GM23248 (cell line): ENCODE measurements at places on chromosomes 12 and 14.
A peak's percentile ranks its signal among the peaks of the same experiment; 100 is the strongest.

GRCh38 chr14:103448097-103448496 lies 62.9 kb downstream of the MARK3 start:
- DNase-seq, result no peak

GRCh38 chr12:20505056-20505455 lies 136.7 kb downstream of the PDE3A start:
- peak; percentile 59 for DNase-seq

DNA sequence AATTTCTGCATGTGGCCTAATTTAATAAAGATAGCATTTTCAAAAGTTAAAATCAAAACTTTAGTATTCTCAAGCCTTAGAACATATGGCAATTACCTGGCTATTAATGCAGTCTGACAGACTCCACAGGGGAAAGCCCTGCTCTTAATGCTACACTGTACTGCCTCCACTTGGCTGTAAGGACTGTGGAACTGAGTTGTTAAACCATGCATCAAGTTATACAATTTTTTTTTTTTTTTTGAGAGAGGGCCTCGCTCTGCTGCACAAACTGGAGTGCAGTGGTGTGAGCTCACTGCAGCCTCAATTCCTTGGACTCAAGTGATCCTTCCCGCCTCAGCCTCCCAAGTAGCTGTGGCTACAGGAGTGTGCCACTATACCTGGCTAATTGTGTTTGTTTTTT lies 19.0 kb upstream of the NDUFA12 start:
- no peak for DNase-seq

- DNase-seq, result peak; percentile 46
Observed at GRCh38 chr12:101299346-101299745, 19.4 kb downstream of the UTP20 start.

DNA sequence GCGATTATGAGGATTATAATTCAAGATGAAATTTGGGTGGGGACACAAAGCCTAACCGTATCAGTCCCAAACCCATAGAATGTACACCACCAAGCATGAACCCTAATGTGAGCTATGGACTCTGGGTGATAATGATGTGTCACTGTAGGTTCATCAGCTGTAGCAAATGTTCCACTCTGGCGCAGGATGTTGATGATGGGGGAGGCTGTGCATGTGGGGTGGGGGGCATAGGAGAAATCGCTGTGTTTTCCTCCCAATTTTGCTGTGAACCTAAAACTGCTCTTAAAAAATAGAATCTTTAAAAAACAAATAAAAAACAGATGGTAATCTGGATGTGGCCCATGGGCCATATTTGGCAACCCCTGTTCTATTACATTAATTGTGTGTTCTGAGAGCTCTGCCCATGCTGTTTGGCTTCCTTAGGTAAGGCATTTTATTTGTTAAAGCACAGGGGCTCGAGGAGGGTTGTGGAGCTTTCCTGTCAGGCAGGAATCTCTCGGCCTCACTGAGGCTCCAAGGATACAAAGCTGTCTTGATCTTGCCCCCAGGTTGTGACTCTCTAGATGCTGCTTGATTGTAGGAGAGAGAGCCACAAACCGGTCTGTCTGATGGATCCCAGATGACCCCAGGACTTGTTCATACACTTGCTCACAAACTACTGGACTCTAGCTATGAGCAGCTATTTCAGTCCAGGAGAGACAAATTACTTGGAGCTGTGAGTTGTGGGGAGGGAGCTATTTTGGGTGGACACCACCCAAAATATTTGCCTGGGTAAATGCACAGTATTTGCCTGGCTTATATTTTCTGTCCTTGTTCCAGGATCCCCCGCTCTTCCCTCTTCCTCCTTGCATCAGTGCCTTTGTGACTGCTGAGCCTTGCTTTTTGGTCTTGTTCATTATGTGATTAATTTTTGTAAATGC lies 340.2 kb downstream of the MED13L start:
- no peak for DNase-seq

DNA sequence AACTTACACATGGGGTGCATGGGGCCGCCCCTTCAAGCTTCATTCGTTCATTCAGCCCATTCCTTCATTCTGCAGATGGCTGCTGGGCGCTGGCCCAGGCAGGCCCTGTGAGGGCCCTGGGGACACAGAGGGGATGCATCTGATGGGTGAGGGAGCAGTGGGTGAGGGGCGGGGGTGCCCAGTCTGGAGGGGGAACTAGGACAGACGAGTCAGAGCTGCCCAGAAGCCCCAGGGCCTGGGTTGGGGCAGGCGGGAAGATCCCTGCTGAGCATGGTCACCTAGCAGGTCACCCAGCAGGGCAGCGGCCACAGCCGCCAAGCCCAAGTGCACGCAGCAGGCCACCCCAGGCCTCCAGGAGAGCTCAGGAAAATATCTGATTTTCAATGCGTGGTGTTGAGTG lies 14.1 kb downstream of the TRMT61A start:
- no peak for DNase-seq
